Tongue (tissue), 3 donors: ENCODE measurements at places on chromosomes 13 and 19. TPM values are rescaled to one million over a fixed set of nuclear protein-coding genes. Genes with fewer than 3 reads are reported as not detected.

The ZNF221 gene
- 8.8 TPM for total RNA-seq

- no peak for DNase-seq
These were observed 4.8 kb downstream of the CD209 start for GRCh38 chr19:7742575-7742974.

DNA sequence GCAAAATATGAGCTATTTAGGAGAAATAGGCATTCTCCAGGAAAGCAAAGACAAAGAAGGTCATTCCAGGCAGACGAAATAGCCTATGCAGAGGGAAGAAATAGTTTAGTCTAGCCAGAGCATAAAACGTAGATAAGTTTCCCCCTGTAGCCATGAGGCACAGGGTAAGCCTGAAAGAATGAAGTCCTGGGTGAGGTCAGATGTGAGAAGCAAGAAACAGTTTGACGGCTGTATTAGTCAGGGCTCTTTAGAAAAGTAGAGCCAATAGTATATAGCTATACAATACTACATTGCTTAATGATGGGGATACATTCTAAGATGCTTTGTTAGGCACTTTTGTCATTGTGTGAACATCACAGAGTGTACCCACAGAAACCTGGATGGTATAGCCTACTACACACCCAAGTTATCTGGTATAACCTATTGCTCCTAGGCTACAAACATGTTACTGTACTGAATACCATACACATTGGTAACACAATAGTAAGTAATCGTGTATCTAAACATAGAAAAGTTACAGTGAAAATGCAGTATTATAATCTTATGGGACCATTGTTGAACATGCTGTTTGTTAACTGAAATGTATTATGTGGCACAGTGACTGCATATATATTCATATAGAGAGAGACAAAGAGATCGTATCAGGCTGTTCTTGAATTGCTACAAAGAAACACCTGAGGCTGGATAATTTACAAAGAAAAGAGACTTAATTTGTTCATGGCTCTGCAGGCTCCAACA lies 59.3 kb upstream of the WDFY2 start:
- no peak for DNase-seq

DNA sequence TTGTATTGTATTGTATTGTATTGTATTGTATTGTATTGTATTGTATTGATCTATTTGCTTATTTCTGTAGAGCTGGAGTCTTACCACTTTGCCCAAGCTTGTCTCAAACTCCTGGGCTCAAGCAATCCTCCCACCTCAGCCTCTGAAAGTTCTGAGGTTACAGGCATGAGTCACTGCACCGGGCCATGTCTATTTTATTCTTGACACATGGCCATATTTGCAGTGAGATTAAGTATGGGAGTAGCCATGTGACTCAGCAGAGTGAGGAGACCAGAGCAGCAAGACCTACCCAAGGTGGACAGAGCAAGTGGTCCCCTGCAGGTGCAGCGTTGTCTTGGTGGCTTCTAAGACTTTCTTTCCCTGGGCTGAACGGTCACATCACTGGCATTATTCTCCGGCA lies 49.1 kb upstream of the UBAC2 start:
- DNase-seq, result no peak

DNA sequence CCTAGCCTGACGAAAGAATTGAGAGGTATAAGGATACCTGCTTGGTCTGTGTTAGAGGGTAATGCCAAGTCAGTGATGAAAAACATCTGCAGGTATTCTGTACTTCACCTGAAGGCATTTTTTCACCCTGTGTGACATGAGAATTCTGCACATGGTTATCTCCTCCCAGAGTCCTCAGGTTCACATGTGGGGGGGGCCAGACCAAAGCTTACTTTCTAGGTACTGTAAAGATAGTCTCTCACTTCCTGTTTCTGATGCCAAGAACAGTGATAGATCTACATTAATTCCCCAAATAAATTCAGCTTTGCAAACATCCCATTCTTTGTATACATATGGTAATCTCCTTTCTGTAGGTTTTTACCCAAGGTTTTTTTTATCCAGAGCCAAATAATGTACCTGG lies 53.4 kb downstream of the GPC6 start:
- DNase-seq, result no peak

The STAP2 gene
- total RNA-seq, result 14.7 TPM
